ENCODE measurements at places on chromosomes 5 and 9.

DNA sequence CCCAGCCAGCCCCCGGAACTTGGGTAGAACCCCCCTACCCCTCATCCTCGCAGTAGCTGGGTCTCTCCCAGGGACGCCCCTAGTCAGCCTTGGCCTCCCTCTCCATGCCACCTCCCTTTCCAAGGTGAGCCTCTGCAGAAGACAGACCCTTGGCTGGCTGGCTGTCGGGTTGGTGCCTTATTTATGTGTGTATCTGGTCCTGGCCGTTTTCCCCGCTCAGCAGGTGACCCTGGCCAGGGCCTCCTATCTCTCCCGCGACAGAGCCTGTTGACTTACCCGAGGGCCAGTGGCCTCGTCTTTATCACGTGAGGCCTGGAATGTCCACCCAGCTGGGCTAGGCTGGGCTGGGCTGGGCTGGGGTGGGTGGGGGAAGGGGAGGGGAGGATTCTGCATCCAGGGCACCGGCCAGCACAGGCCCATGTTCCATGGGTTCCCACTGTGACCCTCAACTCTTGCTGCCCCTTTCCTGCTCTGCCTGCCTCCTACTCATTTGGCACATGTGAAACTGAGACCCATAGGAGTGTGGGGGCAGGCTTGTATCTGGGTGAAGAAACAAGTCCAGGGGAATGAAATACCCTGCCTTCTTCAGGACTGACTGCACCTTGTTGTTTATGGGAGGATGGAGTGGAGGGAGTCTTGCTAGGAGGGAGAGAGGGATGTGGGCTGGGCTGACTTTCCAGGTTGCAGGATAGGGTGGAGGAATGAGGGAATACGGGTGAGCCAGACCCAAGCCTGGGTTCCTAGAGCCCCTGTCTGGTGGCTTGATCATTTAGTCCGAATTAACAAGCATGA lies 3.1 kb downstream of the CXXC5 start:
- no peak for DNase-seq

- DNase-seq: no peak
Observed at GRCh38 chr5:71652349-71652748, 65.2 kb downstream of the MCCC2 start.

GRCh38 chr5:7638456-7638855 lies 212.5 kb downstream of the CFAP90 start:
- DNase-seq: no peak

- no peak for DNase-seq
Observed at GRCh38 chr5:87122151-87122977, 145.3 kb upstream of the RASA1 start.

DNA sequence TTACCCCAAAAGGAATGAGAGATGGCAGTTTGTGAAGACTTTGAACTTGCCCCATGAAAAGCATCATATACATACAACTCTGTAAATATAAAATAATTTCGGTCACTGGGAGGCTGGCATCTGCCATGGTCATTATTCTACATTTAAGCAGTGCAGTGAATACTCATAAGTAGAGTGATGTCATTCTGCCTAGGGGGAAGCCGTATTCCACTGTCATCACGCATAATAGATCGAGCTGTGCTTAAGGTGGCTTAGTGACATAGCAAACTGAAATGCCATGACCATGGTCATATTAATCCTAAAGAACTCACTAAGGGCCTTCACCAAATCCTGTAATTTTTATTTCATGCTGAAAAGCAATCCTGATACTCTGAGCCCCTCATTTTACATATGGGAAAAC lies 42.4 kb upstream of the NR4A3 start:
- DNase-seq: no peak

- DNase-seq: no peak
Observed at GRCh38 chr9:87729246-87729645, 3.3 kb downstream of the CTSL start.

DNA sequence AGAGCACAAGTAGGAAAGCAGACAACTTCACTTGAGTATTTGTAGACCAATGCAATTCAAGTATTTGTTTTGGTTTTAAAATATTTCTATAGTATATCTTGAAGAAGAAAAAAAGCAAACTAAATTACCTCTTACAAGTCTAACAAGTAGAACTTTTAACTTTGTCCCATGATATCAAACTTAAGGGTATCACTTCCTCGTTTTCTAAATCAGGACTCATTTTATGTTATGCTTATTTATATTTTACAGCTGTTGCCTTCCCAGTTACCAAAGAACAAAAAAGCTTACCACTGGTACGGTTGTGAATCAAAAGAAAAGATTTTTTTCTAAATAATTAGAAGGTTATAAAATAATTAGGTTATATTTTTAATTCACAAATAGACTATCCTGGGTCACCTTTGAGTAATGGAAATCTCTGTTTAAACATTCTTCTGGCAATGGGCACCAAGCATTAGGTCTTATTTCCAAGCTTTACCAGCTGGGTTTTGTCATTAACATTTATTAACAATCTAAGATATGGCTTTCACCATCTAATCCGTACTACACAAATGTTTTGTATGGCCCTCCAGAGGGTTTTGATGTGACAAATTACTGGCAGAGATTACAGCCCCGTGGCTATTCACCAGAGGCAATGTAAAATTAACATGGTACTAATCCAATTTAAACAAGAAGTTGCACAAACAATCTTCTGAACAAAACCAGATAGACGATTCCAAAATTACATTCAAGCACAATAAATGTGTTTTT lies 63.6 kb downstream of the CEP120 start:
- no peak for DNase-seq

DNA sequence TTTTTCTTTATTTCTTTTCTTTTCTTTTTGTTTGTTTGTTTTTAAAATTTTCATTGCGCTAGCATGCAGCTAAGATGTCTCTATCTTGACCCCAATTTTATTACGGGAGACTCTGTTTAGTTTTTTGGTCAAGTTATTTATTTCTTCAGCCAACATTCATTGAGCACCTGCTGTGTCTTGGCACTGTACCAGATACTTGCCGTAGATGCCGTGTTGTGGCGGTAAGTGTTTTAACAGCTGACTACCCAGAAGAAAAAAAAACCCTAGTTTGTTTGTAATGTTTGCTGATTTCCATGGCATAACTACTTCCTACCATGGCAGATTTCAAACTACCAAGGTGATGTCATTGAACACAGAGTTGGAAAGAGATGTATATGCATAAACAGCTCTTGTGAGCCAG lies 65.0 kb downstream of the UGCG start:
- DNase-seq: no peak

DNA sequence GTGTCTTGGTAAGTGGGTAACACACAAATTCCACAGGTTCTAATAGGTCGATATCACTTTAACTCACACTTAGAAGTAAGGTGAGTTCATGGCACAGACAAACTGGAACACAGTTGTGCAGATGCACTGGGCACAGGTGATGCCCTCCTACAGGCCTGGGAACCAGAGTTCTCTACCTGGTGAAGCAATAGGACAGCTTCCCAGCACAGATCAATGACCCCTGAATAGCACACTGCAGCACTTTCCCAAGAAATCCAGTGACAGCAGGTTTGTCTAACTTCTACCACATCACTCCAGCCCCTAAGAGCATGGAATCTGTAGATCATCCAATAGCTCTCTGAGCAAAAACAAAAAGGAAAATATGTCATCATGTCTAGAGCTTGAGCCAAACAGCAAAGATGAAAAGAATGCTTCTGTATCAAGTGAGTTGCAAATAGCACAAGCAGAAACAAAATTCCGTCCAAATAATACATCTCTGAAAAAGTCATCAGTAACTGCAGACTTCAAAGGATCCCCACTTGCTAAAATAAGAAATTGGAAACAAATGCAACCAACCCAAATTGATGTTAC lies 33.5 kb downstream of the MOCS2 start:
- no peak for DNase-seq

DNA sequence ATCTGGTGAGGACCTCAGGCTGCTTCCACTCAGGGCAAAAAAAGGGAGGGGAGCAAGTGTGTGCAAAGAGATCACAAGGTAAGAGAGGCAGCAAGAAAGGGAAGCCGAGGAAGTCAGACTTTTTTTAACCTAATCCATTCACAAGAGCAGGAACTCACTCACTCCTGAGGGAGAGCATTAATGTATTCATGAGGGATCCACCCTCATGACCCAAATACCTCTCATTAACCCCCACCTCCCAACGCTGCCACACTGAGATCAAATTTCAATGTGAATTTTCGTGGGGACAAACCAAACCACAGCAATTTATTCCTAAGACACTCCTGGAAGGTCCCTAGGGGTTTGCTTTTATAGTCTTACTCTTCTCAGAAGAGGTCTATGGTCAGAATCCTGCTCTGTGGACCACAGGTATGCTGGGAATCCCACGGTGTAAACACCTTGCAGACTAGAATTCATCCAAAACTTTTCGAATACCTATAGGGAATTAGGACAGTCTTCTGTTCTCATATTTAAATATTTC lies 108.7 kb downstream of the HSD17B3 start:
- no peak for DNase-seq

GRCh38 chr9:124271660-124272059 lies 13.9 kb downstream of the NEK6 start:
- DNase-seq: no peak

- no peak for DNase-seq
Observed at GRCh38 chr5:168165221-168165914, 126.1 kb upstream of the WWC1 start.

- DNase-seq: no peak
Observed at GRCh38 chr5:154367101-154367500, 78.7 kb upstream of the SAP30L start.
